Activated CD4-positive, alpha-beta T cell treated with anti-CD3 and anti-CD28 coated beads, Interleukin-2, Interleukin-4, amounts not matched to agents 100 ng/mL and 50 ng/mL, durations not matched to agents 16 hours and 8 hours (primary cell): ENCODE measurements at places on chromosomes 7 and 10.

GRCh38 chr10:80324086-80324485, 32.5 kb downstream of the DYDC1 start:
- DNase-seq = no peak

GRCh38 chr7:30170476-30171205, 35.9 kb downstream of the MTURN start:
- DNase-seq = no peak

- no peak for DNase-seq
Observed at GRCh38 chr10:101228966-101229265, 347 bp downstream of the LBX1 start.

GRCh38 chr10:79394664-79395063, 47.4 kb downstream of the PPIF start:
- no peak for DNase-seq

- no peak for DNase-seq
Observed at GRCh38 chr7:67554986-67555385, 558.4 kb downstream of the TYW1 start.

GRCh38 chr10:59771162-59771807, 18.0 kb upstream of the MRLN start:
- DNase-seq = no peak

- no peak for DNase-seq
Observed at GRCh38 chr10:14403359-14403758, 72.6 kb upstream of the FRMD4A start.

DNA sequence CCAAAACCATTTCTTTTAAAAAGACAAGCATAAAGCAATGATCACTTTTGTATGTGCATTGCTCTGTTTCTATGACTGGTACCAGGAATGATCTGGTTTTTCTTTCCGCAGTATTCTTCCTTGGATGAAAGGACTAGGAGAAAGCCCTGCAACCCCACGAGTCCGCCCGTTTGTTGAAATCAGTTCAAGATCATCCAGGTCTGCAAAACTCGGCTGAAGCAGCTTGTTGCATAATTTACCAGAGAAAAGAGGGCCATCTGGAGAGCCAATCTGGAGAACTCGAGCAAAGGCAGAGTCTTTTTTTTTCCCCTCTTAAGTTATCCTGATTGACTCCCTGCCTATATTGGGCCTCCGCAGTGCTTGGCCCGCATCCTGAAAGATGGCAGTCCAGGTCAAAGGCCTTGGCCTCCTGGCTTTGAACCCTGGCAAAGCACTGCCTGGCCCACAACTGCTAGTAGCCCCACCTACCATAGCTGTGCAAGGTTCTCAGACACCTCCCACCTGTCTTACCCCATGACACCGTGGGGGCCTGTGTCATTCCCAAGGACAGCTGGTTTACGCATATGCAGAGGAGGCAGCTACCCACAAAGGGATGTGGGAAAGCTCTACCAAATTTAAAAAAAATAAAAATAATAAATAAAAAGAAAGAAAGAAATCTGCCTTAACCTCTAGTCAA, 572.2 kb downstream of the INHBA start:
- DNase-seq = no peak

DNA sequence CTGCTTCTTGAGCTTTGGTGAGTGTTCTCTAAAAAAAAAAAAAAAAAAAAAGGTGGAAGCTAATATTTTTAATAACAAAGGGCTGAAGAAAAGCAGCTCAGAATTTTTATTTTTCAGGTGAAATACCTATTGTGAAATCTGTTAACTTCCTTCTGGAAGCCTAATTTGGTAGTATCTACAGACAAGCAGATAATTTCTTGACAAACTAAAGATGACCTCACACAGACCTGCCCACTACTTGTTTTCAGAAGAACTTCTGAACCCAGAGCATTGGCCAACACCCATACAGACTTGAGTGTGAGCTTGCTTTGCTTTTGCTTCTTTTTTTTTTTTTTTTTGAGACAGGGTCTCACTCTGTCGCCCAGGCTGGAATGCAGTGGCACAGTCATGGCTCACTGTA, 31.2 kb downstream of the LRRC4 start:
- no peak for DNase-seq

DNA sequence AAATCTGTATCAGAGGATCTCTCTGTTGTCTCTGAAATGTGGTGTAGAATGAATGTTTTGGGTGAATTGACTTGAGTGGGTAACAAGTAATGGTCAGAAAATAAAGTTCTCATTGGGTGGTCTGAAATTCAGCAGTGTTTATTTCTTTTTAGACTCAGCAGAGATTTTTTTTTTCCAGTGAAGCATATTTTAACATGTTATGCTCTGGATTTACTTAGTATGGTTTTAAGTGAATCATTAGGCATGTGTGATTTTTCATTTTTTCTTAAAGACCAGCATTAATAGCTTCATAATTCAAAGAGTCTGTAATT, 63.5 kb downstream of the REEP3 start:
- DNase-seq = no peak

DNA sequence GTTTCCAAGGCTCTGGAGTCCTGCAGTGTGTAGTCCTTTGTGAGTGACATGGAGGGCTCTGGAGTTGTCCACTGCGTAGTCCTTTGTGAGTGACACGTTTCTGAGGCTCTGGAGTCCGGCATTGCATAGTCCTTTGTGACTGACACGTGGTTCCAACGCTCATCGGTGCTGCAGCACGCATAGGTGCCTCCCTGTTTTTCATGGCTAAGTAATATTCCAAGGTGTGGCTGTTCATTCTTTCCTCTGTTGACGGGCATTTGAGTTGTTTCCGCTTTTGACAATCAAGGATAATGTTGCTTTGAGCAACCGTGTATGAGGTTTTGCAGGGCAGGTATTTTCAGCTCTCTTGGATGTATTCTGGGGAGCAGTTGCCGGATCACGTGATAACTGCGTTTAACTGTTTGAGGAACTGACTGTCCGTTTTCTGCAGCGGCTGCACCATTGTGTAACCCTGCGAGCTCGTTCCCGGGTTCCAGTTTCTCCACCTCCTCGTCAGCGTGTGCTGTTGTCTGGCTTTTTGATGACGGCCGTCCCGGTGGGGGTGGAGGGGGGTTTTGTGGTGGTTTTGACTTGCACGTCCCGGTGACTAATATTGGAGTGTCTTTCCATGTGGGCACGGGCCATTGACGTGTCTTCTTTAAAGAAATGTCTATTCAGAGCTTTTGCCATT, 21.1 kb downstream of the FAM20C start:
- DNase-seq = no peak

GRCh38 chr7:85001495-85002345, 185.1 kb downstream of the SEMA3D start:
- DNase-seq = no peak

DNA sequence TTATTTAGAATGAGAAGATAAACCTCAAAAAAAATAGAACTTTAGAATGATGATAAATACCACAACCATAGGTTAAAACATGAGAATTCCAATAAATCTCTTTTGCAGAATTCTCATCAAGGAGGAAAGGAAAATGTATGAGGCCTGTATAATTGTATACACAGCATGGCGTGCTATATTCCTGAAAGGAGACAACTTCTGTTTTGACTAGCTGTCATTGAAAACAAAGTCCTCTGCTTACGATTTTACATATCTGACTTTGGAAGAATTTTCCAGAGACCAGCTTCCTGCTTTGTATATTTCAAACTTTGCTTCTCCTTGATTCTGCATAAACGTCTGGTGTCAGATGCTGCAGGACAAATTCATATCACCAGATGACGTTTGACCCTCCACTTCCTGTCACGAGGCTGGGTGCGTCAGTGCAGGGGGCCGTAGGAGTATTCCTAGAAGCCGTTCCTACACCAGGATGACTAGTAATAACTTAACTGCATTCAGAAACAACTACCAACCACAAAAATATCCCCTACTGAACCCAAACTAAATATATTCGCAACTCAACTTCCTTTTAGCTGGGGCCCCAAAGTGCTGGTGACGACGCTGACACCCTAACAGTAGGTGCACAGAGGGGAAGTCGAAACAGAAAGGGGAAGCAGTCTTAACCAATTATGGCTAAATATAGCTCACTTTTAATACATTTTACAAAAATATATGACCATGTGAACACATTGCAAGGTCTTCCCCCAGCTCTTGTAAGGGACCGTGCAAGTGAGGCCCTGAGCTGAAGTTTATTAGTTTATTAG, 178.6 kb upstream of the INHBA start:
- DNase-seq = peak; percentile 84

GRCh38 chr10:360653-361052, 225.4 kb downstream of the ZMYND11 start:
- no peak for DNase-seq

DNA sequence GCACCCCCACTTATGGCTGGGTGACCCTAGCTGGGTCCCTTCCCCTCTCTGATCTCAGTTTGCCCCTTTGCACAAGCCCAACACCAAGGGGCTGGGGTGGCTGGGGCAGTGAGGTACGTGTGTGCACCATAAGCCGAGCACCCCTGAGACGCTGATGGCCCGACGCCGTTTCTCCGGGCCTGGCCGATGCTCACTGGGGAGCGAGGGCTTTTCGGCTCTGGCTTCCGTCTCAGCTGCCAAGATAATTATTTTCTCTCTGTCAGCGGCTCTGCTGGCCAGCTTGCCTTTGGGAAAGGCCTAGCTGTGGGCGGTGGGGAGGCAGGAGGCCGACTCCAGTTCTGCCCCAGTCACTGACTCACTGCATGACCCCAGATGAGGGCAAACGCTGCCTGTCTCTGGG, 91.0 kb downstream of the ZMIZ1 start:
- DNase-seq = no peak

- DNase-seq = no peak
Observed at GRCh38 chr10:128073890-128074289, 52.3 kb downstream of the MKI67 start.

DNA sequence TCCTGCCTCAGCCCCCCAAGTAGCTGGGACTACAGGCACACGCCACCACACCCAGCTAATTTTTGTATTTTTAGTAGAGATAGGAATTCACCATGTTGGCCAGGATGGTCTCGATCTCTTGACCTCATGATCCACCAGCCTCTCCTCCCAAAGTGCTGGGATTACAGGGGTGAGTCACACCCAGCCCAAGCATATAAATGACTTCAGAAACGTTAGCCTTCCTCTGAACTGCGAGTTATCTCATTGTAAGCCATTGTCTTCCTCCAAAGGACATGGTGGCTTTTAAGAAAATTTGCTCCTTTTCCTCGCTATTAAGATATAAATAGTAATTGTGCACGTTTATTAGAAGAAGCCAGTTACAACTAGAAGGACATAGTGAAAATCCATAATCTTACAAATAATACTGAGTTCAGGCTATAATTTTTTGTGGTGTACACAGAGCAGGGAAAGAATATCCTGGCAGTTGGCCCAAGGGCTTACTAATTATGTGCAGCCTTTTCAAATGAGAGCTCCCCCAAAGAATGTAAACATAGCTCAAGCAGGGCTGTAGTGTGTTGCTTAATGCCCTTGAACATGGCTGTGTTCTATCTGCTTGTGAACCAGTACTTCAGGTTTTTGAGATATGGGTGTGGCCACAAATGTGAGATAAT, 495.8 kb downstream of the PARD3 start:
- DNase-seq = no peak

GRCh38 chr10:73076360-73077183, 20.1 kb downstream of the P4HA1 start:
- DNase-seq = no peak

DNA sequence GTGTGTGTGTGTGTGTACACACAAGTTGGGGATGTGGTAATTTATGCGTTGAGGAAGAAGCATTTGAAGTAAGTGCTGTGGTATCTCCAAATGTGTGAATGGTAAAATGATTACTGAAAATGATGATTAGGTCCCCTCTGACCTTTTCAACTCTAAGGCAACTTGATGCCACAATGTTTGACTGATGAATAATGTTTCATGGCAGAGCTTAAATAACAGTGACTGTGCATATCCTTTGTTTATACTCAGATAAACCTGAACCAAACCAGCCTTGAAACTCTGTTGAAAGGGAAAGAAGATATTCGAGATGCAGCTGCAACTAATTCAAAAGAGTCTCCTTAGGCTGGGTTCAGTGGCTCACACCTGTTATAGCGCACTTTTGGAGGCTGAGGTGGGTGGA, 64.8 kb upstream of the YAE1 start:
- no peak for DNase-seq

- DNase-seq = no peak
Observed at GRCh38 chr7:43872406-43873110, 3.2 kb upstream of the MRPS24 start.

- DNase-seq = no peak
Observed at GRCh38 chr10:110052916-110053315, 45.1 kb downstream of the ADD3 start.
